Left renal pelvis (tissue), 4 donors: ENCODE measurements at places on chromosomes 6 and 20.

GRCh38 chr6:148169706-148170105 lies 172.9 kb upstream of the SASH1 start:
- no peak for DNase-seq

DNA sequence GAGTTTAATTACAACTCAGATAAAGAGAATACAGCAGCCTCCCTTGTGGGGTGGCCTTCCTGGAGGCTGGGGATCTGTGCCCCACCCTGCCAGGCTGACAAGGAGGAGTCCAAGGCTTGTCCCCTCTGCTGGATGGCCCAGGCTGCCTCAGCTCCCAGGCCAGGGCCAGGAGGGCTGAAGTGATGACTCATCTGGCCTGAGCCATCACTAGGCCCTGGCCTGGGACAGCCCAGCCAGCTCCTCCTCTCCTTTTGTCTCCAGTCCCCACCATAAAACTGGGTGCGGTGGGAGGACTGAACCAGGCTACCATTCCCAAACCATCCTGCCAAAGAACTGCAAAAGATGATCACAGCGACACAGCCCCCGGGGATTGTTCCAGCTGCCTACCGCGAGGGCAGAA lies 15.0 kb downstream of the GRM4 start:
- no peak for DNase-seq

DNA sequence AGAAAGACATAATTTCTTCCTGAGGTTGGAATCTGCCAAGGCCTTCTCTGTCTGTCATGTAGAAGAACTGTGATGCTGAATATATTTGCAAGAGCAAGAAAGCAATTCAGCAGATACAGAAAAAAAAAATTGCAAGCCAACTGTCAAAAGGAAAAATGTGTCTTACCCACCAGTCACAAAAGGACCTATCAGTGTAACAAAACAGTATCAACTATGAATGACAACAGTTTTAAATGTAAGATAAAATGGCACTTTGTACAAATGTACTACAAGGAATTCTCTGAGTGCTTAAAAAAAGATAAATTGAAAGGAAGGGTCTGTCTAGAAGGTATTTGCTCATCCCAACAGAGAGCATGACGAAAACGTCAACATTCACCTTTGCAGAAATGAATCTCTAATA lies 185.3 kb upstream of the TFAP2D start:
- no peak for DNase-seq

DNA sequence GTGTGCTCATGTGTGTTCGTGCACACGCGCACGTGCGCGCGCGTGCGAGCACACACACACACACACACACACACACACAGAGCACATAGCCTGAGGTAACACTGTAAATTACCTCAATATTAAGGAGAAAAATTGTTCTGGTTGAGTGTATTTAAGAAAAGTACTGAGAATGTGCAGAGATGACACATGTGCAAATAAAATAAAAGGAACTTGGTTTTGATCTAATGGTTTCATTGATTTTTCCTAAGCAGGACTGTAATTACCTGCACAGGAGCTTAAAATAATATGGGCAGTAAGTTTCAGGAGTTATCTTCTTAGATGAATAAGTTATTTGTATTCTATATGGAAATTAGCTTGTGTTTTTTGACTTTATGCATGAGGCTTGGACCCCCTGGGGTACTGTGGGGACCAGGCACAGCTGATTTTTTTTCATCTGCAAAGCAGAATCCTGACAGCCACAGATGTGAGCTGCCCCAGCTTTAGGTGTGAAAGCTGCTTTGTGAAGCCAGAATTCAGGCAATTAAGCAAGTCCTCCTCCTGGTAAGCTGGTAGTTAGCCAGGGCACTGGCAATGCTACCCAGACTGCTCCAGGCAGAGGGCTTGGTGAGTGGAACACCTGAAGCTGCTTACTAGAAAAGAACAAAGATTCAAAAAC lies 1040.6 kb upstream of the CITED2 start:
- no peak for DNase-seq

GRCh38 chr6:2433711-2434110 lies 188.3 kb upstream of the GMDS start:
- DNase-seq: no peak

DNA sequence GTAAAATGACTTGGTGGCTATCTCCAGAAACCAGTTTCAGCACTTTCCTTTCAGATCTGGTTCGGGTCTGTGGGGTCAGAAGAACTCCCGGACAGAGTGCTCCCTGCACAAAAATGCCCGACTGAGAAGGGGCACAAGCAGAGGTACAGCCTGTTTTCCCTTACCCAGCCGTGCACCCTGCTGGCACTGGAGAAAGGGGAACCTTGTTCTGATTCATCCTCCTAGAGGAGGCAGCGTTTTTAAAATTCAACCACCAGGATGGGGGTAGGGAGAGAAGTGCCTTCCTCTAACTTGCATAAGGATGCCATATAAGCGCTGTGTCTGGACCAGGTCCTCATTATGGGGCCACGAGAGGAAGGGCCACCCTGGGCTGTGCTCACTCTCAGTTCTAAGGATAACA lies 17.6 kb downstream of the RIMS4 start:
- DNase-seq: no peak

DNA sequence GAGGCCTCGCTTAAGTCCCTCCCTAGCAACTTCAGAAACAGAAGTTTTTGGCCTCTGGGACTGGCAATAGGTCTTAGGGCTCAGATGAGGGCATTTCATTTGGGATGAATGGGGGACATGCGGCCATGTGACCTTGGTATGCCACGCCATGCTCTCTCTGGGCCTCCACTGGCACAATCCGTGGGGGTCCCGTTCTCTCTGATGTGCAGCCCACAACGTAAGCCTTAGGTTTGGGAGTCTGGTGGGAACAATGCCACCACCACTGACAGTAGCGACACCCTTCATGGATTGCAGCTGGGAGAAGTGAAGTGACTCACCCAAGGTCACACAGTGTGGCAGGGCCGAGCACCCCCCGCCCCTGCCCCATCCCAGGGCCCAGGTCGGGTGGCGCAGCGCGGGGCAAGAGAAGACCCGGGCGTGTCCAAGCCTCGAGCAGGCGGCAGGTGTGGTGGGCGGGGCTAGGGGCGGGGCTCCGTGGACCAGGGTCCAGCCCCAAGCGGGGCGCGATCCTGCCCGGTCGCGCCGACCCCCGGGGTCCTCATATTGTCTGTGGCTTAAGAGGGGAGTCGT lies 864 bp upstream of the CEBPB start:
- DNase-seq: no peak

DNA sequence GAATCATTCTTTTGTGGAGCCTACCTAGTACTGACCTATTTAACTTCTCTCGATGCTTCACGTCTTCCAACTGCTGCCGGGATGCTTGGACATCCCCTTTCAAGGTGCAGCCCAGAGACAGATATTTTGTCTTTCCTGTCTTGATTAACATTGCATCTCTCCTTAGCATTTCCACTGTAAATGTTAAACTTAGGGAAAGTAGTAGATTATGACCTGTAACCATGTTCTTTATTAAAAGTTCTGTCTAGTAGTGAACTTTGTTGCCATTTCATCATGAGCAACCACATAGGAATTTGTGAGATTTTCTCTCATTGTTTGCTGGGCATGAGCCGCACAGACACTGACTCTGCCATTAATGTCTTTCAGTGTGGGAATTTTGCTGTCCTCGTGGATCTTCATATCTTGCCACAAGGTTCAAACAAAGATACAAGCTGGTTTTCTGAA lies 117.9 kb downstream of the JAG1 start:
- no peak for DNase-seq

GRCh38 chr6:48736501-48737206 lies 625.7 kb upstream of the PTCHD4 start:
- DNase-seq: no peak

GRCh38 chr6:142329486-142330113 lies 27.8 kb downstream of the ADGRG6 start:
- DNase-seq: no peak

- DNase-seq: no peak
Measured at GRCh38 chr6:21003780-21004541, 469.7 kb downstream of the CDKAL1 start.

- no peak for DNase-seq
Measured at GRCh38 chr6:15509335-15509933, 153.4 kb downstream of the DTNBP1 start.

DNA sequence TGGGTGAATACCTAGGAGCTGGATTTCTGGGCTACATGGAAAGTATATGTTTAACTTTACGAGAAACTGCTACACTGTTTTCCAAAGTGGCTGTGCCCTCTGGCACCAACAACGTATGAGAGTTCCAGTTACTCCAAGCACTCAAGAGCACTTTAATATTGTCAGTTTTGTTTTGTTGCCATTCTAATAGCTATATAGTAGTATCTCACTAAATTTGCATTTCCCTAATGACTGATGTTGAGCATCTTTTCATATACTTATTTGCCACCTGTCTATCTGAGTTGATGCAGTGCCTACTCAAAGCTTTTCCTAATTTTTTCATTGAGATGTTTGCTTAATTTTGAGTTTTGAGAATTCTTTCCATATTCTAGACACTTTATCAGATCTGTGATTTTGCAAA lies 76.7 kb downstream of the IYD start:
- DNase-seq: no peak

DNA sequence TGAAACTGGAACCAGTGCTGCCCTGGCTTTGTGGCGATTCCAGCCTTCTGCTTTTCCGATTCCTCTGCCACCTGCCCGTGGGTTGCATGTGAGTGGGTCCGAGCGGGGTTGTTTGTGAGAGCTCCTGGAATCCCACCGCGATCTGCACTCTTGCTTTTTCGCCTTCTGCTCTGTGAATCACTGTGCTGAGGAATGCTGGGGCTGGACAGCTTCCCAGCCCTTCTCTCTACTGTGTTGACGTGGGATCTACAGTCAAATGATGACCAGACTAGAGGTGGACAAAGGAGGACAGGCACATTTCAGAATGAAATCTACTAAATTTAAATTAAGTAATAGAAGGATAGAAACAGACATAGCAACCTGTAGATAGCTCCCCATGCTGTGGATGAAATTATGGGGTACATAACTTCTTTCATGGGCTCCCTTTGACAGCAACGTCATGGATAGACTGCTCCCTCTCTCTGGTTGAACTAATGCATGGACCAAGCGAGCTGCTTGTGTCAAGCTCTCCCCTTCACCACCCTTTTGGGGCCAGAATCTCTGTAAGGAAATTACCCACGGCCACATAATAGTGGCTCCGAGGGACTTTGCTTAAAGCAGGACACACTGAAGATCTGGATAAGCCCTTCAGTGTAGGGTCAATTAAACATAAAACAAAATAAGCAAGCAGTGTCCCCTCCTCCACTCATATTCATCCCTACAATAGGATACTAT lies 2.0 kb downstream of the FNDC1 start:
- no peak for DNase-seq

GRCh38 chr6:32973144-32974015 lies 5.0 kb downstream of the BRD2 start:
- no peak for DNase-seq

- no peak for DNase-seq
Measured at GRCh38 chr6:166774292-166774691, 147.2 kb upstream of the RPS6KA2 start.

DNA sequence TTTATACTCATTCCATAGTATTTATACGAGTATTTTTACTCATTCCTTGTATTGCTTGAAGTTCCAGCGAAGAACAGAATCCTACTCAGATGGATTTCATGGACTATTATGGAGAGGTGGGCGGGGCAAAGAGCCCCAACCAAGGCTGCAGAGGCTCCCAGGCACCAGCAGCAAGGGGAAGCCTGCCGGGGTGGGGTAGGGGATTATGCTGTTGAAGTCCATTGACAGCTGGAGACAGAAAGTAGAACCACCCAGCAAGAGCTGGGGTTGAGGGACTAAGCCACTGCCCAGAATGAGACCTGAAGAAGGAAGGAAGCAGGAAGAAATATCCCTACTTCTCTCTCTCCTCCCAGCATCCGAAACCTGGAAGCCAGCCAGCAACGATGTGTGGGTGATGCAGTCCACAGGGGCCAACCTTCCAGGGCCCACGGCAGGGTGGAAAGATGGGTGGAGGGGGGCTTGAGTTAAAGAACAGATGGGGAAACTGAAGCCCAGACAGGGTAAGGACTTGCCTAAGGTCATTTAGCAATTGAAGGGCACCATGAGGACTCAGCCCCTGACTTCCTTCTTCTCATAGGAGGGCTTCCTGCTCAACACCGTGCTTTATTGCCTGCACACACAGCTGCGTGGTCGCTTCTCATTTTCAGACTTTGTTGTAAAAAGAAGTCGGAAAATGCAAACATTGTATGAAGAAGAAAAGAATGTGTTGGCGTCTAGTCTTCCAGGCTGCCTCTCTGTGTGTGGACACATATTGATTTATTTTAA lies 18.3 kb upstream of the GTSF1L start:
- no peak for DNase-seq

DNA sequence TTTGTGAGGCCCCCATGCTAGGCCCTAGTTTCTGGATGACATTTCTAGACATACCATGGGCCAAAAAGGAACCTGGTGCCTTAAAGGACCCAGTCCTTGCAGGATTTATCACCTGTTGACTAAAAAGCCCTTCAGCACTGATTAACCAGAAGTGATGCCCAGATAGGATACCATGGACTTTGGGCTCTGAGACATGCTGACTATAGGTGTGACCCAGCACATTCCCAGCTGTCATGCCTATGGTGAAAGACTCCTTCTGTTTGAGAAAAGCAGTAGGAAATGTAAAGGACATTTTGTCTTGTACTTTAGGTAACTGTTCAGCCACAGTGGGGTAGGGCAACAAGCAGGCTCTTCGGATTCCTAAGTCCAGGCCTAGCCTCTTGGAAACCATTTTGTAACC lies 724.2 kb downstream of the CD109 start:
- DNase-seq: no peak

DNA sequence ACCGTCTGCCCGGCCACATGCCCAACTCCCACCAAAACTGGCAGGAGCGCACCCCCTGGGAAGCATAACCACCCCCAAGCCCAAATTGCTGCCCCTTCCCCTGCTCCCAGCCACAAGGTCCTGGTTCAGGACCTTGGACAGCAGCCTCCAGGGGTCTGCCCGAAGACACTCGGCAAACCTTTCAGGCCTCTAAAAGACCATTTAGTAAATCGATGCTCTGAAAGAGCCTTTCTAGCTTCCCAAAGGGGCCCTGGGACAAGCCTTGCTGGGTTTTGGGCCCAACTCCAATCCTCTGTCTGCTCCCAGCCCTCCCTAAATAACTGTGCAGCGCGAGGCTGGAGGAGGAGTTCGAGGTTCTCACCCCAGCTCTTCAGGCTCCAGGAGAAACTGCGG lies 30.5 kb downstream of the GRM4 start:
- DNase-seq: peak; percentile 28

DNA sequence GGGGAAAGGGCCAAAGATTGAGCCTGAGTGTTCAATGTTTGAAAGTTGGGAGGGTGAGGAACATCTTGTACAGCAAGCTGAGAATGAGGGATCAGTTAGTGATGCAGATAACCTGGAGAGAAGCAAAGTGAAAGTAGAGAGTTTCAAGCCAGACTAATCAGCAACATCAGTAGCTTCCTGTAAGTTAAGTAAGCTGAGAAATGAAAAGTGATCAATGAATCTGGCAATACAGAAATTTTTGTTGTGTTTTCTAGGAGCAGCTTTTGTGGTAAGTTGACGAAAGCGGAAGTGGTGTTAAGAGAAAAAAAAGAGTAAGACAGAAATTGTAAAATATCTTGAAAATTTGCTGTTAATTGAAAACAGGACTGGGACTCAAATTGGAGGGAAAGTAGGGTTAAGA lies 855.5 kb upstream of the MAP3K7 start:
- no peak for DNase-seq
